ENCODE measurements at places on chromosomes 2 and 18. TPM values are rescaled to one million over a fixed set of nuclear protein-coding genes. Genes with fewer than 3 reads are reported as not detected.

Gene KLHL41
- 0.28 TPM for total RNA-seq

Gene IGFBP5
- 392 TPM for total RNA-seq

Gene OTX1
- total RNA-seq, result not detected

Gene ALLC
- not detected for total RNA-seq

Gene BZW1
- 323 TPM for total RNA-seq

Gene ANKRD62
- total RNA-seq, result not detected
